ENCODE measurements at places on chromosomes 6 and 20. TPM values are rescaled to one million over a fixed set of nuclear protein-coding genes. Genes with fewer than 3 reads are reported as not detected.

The POU3F2 gene
- not detected for total RNA-seq

The CCNC gene
- total RNA-seq, result 53.3 TPM

The CYP24A1 gene
- total RNA-seq, result 0.12 TPM

The SRSF12 gene
- total RNA-seq, result 0.37 TPM

The PSORS1C1 gene
- 0.37 TPM for total RNA-seq

The RTF2 gene
- total RNA-seq, result 79.5 TPM

The CLIC5 gene
- not detected for total RNA-seq

The CNBD2 gene
- 7.1 TPM for total RNA-seq

The LRRC73 gene
- total RNA-seq, result 0.26 TPM
